Esophagus squamous epithelium (tissue), 5 donors: ENCODE measurements at places on chromosomes 16 and 17. TPM values are rescaled to one million over a fixed set of nuclear protein-coding genes. Genes with fewer than 3 reads are reported as not detected.

DNA sequence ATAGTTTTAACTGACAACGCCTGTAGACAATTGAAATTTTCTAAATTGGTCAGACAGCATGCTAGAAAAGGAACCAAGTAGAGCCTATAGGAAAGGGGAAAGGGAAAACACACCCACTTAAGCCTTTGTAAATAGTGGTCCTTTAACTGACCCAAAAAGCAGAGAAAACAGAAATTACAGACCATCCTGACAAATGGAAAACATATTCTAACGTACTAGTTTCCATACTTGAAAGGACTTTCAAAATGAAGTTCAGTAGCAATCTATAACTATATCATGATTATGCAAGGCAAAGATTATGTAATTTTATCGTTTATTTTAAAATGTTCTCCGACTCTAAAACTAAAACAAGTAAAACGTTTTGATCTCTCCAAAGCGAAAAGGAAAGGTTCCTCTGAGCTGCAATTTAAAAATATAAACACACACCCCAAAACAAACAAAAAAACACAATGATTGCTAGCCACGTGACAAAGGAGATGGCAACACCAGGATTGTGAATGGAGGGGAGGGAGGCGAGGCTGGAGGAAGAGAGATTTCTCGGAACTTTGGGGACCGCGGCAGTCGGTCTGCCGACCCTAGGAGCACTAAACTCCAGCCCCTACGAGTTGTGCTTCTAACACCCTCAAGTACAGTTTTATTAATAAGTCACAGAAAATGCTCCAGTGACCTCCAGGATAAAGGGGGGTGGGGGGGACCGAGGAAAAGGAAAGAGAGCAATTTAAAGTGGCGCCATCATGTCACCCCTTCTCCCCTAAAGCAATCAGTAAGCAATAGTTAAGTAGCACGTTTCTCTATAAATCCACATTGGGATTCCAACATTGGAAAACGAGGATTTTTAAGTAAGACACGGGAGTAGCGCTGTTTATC, 1.7 kb downstream of the KANSL1 start:
- no peaks in the 10 kb centered on the region for H3K27me3 ChIP-seq
- peak overlapping the region; percentile 99 for H3K27ac ChIP-seq
- no peak for DNase-seq
- H3K4me3 ChIP-seq = peak overlapping the region; percentile 84
- H3K36me3 ChIP-seq = no peaks in the 10 kb centered on the region
- peaks cover 47% of the 10 kb centered on the region for H3K4me1 ChIP-seq

The SLC12A3 gene
- total RNA-seq = not detected

GRCh38 chr16:24525970-24526559, 13.3 kb upstream of the RBBP6 start:
- no peak for DNase-seq
- no peaks in the 10 kb centered on the region for H3K27me3 ChIP-seq
- no peaks in the 10 kb centered on the region for H3K36me3 ChIP-seq
- H3K27ac ChIP-seq = no peak overlapping the region

GRCh38 chr16:974611-975261, 4.0 kb upstream of the LMF1 start:
- no peaks in the 10 kb centered on the region for H3K36me3 ChIP-seq
- H3K4me3 ChIP-seq = no peak overlapping the region
- no peaks in the 10 kb centered on the region for H3K27me3 ChIP-seq

The ICAM2 gene
- 11.8 TPM for total RNA-seq

The CCDC137 gene
- 25.6 TPM for total RNA-seq

The PHAF1 gene
- total RNA-seq = 19.4 TPM

DNA sequence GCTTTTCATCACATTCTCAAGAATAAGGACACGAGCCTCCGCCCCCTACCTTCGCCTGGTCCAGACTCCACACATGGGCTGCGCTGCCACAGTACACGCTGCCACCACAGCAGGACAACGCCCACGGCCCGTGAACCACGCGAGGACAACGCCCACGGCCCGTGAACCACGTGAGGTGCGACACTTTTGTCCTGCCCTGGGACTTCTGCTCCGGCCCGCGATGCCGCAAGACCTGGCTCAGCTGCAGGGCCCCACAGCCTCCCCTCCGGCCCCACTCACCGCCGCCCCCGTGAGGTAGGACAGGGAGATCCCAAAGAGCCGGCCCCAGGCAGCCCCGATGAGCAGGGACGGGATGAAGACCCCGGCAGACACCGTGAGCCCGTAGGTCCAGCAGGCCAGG, 5.9 kb upstream of the CCDC154 start:
- H3K27me3 ChIP-seq = no peaks in the 10 kb centered on the region
- no peak overlapping the region for H3K27ac ChIP-seq
- no peaks in the 10 kb centered on the region for H3K4me1 ChIP-seq
- H3K36me3 ChIP-seq = peaks cover 100% of the 10 kb centered on the region
- no peak overlapping the region for H3K4me3 ChIP-seq

DNA sequence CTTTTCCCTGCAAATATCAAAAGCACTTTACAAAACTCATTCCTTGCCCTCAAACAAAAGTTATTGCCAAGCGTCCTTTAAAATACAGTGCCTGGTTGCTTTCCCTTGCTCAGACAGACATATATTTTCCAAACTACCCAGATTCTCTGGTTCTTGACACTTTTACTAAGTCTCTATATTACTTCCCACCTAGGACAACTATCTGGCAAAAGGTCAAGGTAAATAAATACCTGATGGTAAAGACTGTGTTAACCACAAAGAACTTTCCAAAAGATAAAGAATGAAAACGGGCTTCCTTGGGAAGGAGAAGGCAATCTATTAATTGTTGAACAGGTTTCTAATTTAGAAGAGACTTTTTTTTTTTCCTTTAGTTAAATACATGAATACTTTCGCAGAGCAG, 1.9 kb downstream of the HS3ST3A1 start:
- no peak for DNase-seq
- peaks cover 48% of the 10 kb centered on the region for H3K4me1 ChIP-seq
- peak overlapping the region; percentile 61 for H3K4me3 ChIP-seq
- H3K27ac ChIP-seq = no peak overlapping the region
- no peaks in the 10 kb centered on the region for H3K27me3 ChIP-seq
- no peaks in the 10 kb centered on the region for H3K36me3 ChIP-seq

DNA sequence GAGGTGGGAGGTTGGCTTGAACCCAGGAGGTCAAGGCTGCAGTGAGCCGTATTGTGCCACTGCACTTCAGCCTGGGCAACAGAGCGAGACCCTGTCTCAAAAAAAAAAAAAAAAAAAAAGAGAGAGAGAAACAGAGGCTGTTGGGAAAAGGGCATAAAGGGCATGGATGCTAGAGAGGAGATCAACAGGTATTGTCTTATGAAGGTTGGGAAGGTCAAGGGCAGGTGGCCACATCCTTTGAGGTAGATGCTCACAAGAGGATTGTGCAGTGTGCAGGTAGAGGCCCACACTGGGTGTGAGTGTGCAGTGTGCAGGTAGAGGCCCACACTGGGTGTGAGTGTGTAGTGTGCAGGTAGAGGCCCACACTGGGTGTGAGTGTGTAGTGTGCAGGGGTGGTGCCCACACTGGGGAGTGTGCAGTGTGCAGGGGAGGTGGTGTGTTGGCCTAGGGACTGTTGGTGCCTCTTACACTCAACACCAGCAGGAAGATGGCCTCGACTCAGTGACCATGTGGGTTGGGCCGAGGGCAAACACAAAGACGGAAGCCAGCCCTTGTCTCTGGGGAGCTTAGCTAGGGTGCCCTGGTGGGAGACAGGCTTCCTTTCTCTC, 404.9 kb upstream of the TNRC6C start:
- no peaks in the 10 kb centered on the region for H3K27me3 ChIP-seq
- H3K36me3 ChIP-seq = no peaks in the 10 kb centered on the region
- no peaks in the 10 kb centered on the region for H3K4me1 ChIP-seq
- no peak overlapping the region for H3K27ac ChIP-seq

GRCh38 chr17:39002991-39003715, 36.0 kb upstream of the FBXO47 start:
- H3K4me1 ChIP-seq = peaks cover 16% of the 10 kb centered on the region
- DNase-seq = no peak
- H3K4me3 ChIP-seq = no peak overlapping the region
- peak overlapping the region; percentile 79 for H3K27ac ChIP-seq

The TMEM170A gene
- total RNA-seq = 15.8 TPM

The XYLT2 gene
- 10.0 TPM for total RNA-seq

GRCh38 chr16:81528256-81528655, 83.6 kb downstream of the CMIP start:
- no peak for DNase-seq
- peaks cover 100% of the 10 kb centered on the region for H3K4me1 ChIP-seq
- H3K27ac ChIP-seq = peak overlapping the region; percentile 96
- H3K4me3 ChIP-seq = no peak overlapping the region
- H3K36me3 ChIP-seq = no peaks in the 10 kb centered on the region
- no peaks in the 10 kb centered on the region for H3K27me3 ChIP-seq

The SGCA gene
- 9.4 TPM for total RNA-seq

GRCh38 chr17:15232517-15232915, 32.6 kb downstream of the PMP22 start:
- no peaks in the 10 kb centered on the region for H3K27me3 ChIP-seq
- H3K4me3 ChIP-seq = no peak overlapping the region
- no peak for DNase-seq
- no peaks in the 10 kb centered on the region for H3K36me3 ChIP-seq
- H3K4me1 ChIP-seq = peaks cover 9% of the 10 kb centered on the region

DNA sequence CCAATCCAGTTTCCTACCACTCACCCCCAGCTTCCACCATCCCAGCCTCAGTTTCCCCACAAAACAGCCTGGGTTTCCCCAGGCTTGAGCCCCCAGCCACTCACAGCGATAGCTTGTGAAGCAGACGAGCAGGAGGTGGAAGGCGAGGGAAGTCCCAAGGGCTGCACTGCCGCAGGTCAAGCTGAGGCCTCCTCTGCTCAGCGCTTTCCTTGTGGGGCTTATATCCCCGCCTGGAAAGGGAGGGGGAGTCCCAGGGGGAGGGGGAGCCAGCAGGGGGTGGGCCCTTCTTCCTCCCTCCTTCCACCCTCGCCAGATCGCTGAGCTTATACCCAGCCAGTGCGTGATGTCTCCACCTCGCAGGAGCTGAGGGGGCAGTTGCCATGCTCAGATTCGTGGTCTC, at the start of gene PYY:
Gene PYY (minus strand): TSS at position 195 of the 400 bp plus-strand sequence. CDS start 457 bp downstream, outside the sequence.
- H3K36me3 ChIP-seq = no peaks in the 10 kb centered on the region
- no peak for DNase-seq
- H3K4me3 ChIP-seq = no peak within 1 kb of the TSS
- H3K4me1 ChIP-seq = no peaks in the 10 kb centered on the region
